ENCODE measurements at places on chromosomes 2 and 18.

GRCh38 chr2:27756544-27757498, 14.7 kb upstream of the MRPL33 start:
- no peak for DNase-seq

- DNase-seq, result no peak
Observed at GRCh38 chr2:72750466-72750865, 75.4 kb downstream of the EXOC6B start.

DNA sequence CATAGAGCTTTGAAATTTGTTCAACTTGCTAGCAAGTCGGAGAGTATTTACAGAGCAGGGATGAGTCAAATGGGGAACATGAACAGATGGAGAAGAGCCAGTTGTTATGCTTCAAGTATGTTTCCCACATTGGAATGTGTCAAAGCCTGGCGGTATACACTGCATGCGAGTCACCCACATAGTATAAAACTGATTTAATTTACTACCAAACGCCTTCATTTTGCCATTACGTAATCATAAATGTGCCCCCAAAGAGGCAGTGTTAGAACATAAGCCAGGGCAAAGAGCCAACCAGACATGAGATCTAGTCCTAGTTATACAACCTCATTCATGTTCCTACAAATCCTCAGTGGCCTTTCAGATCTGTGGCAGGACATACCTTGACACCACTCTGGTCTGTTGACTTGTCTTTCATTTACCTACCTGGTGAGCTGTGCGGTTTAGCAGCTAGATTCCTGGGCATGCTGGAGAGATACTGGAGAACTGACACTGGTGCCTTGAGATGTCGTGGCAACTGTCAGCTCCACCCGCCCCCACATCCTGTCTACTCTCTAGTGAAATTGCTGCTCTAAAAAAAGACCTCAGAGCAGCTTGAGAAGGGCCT, 21.7 kb upstream of the NRP2 start:
- DNase-seq, result peak; percentile 60

DNA sequence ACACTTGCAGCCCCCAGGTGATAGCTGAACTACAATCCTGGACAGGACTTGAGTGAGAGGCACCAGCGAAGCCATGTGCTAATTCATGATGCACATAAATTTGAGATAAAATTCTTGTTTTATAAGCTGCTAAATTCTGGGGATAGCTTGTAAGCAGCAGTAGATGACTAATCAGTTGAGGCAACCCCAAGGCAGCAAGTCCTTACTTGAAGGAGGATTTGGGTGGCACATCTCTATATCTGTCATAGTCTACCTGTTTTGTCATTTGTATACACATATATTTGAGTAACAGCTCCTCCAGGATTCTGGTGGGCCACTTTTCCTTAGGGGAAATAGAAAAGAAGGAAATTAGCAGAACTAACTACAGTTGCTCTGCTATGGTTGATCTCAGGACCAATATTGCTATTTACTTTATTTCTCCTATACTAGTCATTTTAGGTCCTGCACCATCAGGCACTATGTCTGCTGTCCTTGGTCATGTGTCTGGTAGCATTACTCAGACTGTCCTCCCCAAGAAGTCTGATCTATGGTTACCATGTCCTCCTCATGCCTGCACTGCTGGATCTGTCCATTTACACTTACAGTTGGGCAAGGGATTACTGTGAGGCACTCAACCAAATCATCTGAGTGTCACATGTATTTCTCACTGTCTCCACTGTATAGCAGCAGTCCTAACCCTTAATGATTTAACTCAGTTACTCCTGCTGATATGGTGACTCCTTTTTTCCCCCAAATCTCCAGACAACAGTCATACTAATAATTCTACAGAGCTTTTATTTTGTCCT, 436.0 kb upstream of the CWC22 start:
- no peak for DNase-seq

- peak; percentile 11 for DNase-seq
Observed at GRCh38 chr2:44620189-44620990, 258.6 kb downstream of the CAMKMT start.

DNA sequence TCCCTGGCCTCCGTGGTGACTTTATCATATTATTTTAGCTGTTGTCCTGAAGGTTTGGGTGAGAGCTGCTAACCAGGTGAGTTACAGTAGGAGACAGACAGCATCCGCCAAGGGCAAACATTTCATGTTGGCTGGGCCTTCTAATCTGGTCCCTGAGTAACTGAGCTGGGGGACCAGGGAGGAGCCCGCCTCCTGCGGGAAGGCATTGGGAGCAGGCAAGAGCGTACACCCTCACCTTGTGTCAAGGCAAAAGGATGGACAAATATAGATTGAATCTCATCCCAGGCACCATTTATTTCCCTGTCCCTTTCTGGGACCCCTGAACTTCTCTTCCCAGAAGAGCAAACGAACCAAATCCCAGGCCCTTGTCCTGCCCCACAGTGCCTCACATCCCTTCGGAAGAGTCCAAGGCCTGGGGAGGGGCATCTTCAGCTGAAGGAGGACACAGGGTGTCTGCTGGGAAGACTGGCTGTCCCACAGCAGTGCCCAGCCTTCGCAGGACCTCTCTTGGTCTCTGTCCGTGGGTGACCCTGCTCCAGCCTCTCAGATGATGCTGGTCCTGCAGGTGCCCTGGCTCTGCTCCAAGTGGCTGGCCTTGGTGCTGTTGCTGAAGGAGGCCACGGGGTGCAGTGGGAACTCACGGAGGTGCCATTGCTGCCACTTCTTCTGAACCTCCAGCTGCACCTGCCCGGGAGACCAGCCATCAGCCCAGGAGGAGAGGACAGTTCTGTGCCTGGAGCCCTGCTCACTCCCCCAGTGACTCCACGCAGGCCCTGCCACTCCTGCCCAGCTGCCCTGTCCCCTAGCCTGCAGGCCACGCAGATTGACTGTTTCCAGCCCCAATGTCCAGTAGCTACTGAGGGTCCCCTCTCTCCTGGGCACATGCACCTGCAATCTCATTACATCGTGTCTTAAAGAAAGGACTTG, 8.2 kb downstream of the TMEM37 start:
- DNase-seq, result no peak

GRCh38 chr2:96773922-96774321, 13.2 kb downstream of the CNNM4 start:
- DNase-seq, result peak; percentile 84

- peak; percentile 64 for DNase-seq
Observed at GRCh38 chr2:147844697-147845410, at the start of gene ACVR2A. TSS of gene ACVR2A (plus strand) at chr2:147845029. CDS start at chr2:147845153, 124 bp downstream.

- peak; percentile 99 for DNase-seq
Observed at GRCh38 chr2:110677530-110678456, at the start of gene BUB1. TSS of gene BUB1 (minus strand) at chr2:110678063. CDS start at chr2:110677995, 68 bp downstream.

DNA sequence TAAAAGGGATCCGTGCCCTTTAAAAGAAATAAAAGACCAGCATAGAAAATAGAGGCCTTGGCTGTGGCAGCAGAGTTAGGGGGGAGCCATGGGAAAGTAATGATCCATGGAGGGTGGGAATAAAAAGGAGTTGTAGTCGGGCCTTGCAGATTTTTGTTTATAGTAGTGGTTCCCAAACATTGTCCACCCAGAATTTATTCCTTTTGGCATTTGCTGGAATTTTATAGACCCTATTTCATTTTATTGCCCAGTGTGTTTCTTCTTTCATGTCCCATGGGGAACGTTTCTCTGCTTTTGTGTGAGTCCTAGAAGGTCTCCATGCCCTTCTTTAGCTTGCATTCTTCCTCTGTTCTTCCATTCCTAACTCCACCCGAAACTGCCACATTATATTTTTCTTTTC, 222.2 kb downstream of the LTBP1 start:
- peak; percentile 19 for DNase-seq

GRCh38 chr2:180219491-180219890, 212.4 kb upstream of the CWC22 start:
- no peak for DNase-seq

- peak; percentile 74 for DNase-seq
Observed at GRCh38 chr2:88190808-88191721, 20.9 kb downstream of the THNSL2 start.

DNA sequence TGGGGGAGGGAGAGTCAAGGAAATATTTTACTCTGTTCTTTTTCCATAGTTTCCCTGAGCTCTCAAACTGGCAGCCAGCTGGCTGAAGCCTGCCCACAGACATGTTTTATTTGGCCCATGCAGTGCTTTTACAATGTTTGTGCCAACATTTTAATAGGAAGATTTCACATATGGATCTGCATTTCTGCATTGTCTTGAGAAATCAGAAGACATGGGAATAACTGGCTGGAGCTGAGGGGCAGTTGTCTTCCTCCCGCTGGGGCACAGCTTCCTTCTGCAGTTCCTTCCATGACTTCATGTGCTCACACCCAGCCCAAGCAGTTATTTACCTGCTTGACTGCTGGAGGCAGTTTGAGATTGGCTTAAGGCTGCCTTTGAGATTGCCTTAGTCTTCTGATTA, 74.4 kb downstream of the PLCL1 start:
- DNase-seq, result no peak

GRCh38 chr2:67281101-67281500, 116.0 kb upstream of the ETAA1 start:
- no peak for DNase-seq
